ENCODE measurements at places on chromosomes 6 and 20. TPM values are rescaled to one million over a fixed set of nuclear protein-coding genes. Genes with fewer than 3 reads are reported as not detected.

DNA sequence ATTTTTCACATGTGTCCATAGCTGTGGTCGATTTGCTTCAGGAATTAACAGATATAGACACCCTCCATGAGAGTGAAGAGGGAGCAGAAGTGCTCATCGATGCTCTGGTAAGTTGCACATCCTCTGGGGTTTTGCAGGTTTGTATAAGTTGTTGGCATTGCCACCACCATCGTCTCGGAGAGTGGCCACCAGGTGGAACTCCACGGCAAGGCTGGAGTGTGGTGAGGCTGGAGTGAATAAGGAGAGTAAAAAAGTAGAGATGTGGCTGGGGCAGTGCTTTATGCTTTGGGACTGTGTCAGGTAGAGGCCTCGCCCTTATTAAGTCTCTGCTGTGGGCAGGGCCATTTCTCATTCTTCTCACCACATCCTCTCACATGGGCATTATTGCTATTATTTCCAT is 63.7 kb downstream of the CTNNBL1 start:
- no peak for DNase-seq

- DNase-seq: no peak
These were observed 278.0 kb downstream of the BMP7 start for GRCh38 chr20:56988446-56988845.

DNA sequence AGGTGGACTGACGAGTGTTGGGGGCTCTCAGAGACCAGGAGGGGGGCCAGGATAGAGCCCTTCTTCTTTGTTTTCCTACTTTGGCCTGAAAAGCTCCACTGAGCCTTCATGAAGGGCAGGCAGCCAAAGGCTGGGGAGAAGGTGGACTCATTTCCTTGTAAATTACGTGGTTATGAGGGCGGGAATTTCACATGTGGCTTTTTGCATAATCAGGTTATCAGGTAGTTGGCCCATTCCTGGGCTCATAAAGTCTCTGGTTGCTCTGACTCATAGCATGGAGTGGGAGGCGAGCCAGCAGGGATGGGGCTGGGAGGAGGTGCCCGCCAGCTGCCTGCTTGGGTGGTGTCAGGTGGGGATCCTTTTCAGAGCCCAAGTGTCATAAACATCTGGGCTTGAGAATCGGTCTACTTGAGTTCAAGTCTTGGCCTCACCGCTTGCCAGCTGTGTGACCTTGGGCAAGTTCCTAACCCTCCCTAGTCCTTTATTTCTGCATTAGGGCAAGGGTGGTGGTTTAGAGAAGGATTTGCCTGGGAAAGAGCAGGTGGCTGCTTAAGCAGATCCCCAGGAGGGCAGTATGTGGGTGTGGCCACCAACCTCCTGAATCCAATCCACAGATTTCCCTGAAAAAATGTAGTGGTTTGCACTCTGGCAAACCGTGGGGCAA is 26.5 kb upstream of the RNF24 start:
- DNase-seq: no peak

DNA sequence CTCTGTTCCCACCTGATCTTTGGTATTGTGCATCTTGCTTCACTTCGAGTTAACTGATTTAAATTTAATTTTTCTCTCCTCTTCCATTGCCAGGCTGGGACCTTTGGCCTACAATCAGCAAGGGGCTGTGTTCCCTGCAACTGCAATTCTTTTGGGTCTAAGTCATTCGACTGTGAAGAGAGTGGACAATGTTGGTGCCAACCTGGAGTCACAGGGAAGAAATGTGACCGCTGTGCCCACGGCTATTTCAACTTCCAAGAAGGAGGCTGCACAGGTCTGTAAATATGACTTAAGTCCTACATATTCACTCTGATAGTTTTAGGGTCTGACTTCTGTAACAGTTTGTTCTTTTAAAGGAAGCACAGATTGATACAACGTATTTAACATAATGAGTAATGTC is 412.4 kb downstream of the ARHGAP18 start:
- no peak for DNase-seq

- no peak for DNase-seq
These were observed 64.7 kb downstream of the KCNS1 start for GRCh38 chr20:45036044-45036755.

The REV3L gene
- 35.7 TPM for total RNA-seq

DNA sequence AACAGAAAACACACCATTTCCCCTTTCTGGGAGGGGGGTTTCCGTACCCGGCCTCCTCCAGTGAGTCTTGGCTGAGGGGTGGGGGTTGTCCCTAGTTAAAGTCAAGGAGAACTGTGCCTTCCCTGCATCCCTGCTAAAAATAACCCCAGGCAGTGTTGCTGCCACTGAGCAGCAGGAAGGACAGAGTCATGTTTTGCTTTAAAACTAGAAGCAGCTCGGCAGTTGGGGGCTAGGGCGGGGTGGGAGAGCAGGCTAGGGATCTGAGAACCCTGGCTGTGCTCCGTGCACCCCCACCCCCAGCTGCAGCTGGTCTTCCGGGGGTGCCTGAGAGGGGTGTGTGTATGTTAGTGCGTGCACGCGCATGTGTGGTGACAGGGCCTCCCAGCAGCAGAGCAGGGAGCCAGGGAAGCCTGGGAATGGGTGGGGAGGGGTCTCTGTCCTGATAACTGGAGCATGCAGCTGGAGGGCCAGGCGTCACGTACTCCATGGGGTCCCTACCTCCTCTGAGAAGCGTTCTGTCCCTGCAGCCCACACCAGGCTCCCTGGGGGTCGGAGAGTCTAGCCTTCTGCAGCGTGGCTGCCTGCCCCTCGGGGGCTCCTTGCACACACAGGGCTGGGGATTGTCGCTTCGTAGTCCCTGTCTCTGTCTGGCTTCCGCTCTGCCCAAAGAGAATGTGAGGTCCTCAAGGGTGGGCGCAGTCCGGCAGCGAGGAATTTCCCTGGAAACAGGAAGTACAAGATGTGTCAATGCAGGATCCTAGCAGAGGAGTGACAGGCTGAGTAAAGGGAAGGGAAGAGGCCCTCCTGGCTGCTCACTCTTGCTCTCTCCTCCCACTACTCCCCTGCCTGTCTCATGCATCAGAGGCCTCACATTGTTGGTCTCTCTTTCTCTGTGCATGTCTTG is 16.8 kb upstream of the ARMC12 start:
- no peak for DNase-seq

GRCh38 chr20:49290608-49291191 is 12.8 kb upstream of the ZNFX1 start:
- DNase-seq: no peak

The BHLHE23 gene
- total RNA-seq: not detected

DNA sequence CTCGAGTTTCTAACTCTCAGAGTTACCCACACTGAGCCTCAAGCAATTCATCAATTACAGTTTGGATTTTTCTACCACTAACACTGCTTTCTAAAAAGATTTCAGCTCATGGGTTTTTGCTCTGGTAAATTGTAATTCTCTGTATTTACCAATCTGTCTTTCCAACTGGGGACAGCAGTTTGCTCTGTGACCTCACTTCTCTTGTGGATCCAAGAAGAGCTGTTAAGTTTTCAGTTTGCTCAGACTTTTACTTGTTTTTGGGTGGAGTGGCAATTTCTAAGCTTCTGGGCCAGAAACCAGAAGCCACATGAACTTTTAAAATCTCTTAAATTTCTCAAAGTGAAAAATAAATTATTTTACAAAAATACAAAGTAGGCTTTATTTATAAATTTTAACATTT is 74.2 kb downstream of the ROS1 start:
- DNase-seq: no peak
